ENCODE measurements at places on chromosomes 4 and X.

GRCh38 chrX:68932611-68933010, 103.8 kb downstream of the EFNB1 start:
- DNase-seq: no peak

DNA sequence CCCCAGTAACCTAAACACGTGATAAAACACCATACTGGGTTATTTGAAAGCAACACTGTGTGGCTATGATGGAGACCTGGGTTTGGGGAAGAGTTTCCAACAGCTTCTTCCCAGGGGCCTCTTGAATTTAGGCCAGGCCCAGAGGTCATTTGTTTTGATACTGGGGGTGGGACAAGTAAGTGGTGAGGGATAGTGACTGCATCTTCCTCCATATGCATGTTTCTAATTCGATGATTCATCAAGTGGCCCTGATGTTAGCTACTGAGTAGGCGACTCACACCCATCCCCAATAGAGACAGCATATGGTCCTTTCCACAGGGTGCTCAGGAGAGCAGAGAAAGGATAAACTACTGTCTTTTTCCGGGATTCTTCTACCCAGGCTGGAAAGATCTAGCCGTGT, 2.7 kb downstream of the NDP start:
- peak; percentile 55 for DNase-seq

- peak; percentile 51 for DNase-seq
Measured at GRCh38 chr4:127732623-127733328, 2.6 kb downstream of the SLC25A31 start.

DNA sequence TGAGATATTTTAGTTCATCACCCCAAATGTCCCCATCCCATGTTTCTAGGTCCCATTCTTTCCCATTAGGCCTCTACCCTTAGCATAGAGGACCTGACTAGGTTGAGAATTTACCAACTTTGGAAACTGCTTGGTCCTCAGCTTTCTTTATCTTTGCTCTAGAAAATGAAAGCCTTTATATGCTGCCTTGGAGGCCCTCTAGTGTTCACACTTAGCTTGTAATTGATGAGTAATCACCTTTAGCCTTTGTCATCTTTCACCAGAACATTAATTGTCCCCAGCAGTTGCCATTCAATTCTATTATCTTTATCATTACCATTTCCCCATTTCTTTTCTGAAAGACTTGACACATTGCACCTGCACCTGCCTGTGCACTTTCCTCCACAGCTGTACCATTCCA, 589.2 kb upstream of the NR3C2 start:
- DNase-seq: no peak

DNA sequence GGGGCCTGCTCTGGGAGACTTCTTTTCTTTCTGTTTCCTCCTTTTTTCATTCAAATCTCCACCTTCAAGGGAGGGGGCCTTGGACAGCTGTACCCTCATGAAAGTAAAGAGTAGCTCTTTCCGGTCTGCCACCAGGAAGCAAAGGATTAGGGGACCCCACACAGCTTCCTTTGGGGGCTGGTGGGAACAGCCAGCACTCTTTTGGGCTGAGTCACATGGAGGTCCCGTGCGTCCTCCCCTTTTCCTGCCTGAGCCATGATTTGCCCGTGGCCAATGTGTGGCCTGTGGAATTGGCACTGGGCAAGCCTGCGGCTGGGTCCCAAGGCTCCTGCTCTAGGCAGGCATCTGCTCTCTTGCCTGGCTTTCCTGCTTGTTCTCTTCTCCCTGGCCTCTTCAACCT, 65.5 kb downstream of the FHDC1 start:
- no peak for DNase-seq

- no peak for DNase-seq
Measured at GRCh38 chr4:8381814-8382581, 58.5 kb downstream of the ACOX3 start.

DNA sequence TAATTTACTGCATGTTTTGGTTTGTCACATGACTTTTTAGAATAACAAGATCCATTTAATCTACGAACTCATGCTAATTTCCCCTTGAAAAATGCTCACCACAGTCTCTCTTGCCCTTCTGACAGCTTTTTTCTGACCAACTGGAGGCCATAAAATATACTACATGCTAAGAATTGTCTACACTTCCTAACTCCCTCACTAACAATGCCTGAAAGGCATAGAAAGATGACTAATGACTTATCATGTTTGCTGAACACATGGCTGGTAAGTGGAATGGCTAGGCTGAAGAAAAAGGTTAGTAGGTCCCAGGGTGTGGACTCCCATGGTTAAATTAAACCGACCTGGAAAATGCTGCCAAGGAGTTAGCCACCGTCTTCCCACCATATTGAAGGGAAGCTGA, 309.9 kb downstream of the SPOCK3 start:
- no peak for DNase-seq

GRCh38 chr4:43332052-43332425, 439.5 kb downstream of the GRXCR1 start:
- DNase-seq: no peak
